ENCODE measurements at places on chromosomes 5 and 9.
A peak's percentile ranks its signal among the peaks of the same experiment; 100 is the strongest.

GRCh38 chr5:180137401-180138213 is 66.0 kb upstream of the RNF130 start:
- DNase-seq = no peak

- no peak for DNase-seq
Observed at GRCh38 chr9:129109537-129109903, 1.1 kb downstream of the CRAT start.

DNA sequence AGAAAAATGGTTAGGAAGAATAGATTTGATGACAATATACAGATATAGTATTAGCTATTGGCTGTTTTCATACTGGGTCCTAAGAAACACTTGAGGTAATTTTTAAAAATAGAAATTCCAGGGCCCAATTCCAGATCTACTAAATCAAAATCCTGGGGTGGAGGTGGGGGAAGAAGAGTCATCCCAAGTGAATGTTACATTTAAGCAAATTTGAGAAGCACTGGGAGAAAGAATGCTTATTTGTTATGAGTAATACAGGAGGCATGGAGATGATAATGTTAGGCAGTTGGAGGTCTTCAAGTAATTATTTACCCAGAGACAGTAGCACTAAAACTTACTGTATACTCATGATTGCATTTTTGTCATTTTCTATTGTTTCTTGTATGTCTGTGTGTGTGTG is 93.0 kb upstream of the DAB2 start:
- no peak for DNase-seq

DNA sequence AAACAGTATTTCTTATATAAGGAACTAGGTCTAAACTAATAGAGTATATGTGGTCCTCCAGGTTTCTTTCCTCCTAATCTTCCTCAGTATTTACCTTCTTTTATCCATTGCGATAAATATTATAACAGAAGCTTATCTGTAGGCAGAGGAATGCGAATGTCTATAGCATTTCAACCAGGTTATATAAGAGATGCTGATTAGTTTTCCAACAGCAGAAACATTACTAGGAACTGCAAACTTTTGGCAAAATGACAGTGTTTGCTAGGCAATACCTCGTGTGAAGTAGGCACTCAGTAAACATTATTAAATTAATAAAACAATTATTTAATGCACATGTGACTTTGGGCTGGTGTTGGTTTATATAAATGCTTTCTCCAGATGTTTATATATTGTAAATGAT is 206.5 kb downstream of the GABRB2 start:
- no peak for DNase-seq

DNA sequence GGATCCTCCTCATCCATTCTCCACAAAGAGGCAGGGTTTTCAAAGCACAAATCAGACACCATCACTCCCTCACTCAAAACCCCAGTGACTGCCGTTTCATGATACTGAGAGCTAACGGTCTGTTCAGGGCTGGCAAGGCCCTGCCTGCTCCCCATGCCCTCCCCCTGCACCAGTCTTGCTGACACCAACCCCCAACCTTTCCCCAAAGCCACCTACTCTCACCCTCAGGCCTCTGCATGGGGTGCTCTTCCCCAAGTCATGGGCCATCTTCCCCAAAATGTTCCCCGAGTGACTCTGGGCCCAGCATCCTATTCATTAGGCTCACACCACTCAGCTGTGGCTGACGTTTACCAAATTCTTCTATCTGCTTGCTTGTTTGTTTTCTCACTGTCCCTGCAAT is 21.7 kb upstream of the OLFM1 start:
- DNase-seq = no peak

DNA sequence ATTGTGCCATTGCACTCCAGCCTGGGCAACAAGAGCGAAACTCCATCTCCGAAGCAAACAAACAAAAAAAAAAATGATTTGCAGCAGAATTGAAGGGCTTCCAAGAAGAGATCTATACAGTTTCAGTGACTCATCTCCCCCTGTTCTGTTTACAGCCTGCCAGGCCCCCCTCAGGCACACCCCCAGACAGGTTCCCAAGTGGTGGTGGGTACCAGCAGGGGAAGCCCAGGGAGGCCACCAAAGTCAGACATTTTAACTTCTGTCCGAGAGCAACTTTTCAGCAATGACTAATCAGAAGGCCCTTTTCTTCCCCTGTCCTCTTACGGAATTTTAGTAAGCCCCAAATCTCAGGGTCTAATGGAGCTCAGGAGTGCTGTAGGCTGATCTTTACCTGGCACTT is 98.7 kb downstream of the PAX5 start:
- no peak for DNase-seq

DNA sequence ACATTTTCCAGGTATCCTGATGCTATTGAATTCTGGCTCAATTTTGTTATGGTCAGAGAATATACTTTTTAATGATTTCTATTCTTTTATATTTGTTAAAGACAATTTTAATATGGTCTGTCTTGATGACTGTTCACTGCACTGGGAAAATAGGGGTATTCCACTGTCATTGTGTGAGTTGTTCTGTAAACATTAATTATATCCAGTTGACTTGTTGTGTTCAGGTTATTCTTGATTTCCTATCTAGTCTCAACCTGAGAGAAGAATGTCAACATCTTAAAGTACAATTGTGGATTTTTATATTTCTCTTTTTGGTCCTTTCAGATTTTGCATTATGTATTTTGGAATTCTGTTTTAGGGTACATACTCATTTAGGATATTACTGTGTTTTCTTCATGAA is 59.9 kb upstream of the EXOC3 start:
- DNase-seq = no peak

DNA sequence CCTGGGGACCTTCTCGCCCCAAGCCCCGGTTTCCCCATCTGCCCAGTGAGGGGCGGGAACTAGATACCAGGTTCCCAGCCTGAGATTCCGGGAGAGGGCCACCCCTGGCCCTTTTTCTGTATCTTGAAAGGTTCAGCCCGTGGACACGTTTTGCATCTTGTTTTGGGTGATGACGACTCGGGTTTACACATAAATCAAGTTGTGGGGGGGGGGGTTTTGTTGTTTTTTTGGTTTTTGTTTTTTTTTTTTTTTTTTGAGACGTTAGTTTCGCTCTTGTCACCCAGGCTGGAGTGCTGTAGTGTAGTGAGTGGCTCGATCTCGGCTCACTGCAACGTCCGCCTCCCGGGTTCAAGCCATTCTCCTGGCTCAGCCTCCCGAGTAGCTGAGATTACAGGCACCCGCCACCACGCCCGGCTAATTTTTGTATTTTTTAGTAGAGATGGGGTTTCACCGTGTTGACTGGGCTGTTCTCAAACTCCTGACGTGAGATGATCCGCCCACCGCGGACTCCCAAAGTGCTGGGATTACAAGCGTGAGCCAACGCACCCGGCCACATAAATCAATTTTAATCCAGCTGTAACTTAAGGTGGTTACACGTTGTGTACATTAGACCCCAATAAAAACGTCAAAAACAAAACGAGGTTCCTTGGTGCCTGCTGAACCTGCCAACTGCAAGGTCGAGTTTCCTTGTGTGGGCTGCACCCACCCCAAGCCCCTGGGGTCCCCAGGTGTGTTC is 1.1 kb upstream of the BRD3 start:
- DNase-seq = no peak

DNA sequence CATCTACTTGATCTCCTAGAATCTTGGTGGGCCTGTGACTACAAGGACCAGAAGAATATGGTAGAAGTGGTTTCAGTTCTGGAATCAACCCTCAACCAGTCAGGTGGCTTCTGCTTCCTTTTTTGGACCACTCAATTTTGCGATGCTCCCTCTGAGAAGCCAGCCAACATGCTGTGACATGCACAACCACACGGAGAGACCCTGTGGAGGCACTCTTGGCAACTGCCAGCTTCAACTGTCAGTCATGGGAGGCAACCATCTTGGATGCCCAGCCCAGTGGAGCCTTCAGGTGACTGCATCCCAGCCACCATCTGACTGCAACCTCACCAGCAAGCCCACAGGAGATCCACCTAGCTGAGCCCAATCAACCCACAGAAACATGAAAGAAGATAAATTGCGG is 137.3 kb downstream of the FAM114A2 start:
- DNase-seq = no peak

GRCh38 chr9:133356391-133357091 is at the start of the genes SURF1 and SURF2:
SURF1 (minus strand) TSS chr9:133356487; CDS start chr9:133356453, 34 bp downstream.
SURF2 (plus strand) TSS chr9:133356550; CDS start chr9:133356593, 43 bp downstream.
- peak; percentile 63 for DNase-seq

DNA sequence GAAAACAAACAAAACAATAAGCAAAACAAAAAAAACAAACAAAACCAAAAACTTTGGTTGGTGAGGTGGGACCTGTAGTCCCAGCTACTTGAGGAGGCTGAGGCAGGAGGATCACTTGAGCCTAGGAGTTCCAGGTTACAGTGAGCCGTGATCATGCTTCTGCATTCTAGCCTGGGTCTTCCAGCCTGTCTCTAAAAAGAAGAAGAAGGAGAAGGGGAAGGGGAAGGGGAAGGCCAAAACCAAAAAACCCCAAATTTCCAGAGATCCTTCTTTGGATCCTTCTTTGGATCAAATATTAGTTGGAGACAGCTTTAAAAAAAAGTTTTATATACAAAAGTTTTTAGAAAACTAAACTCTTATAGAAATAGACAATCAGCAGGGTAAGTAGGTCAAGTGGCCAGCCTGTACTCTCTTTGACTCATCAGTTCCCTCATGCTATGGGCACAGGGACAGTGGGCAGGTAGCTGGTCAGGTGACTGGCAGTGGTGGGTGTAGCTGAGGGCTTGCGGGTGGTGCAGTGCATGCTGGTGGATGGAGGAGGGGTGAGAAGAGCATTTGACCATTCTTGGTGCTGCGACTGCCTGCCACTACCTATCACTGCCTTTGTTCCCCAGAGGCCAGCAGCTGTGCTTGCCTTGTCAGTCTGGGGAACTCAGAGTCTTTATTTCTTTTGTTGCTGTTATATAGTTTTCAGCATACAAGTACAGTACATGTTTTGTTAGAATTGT is 12.6 kb downstream of the RCL1 start:
- DNase-seq = no peak

DNA sequence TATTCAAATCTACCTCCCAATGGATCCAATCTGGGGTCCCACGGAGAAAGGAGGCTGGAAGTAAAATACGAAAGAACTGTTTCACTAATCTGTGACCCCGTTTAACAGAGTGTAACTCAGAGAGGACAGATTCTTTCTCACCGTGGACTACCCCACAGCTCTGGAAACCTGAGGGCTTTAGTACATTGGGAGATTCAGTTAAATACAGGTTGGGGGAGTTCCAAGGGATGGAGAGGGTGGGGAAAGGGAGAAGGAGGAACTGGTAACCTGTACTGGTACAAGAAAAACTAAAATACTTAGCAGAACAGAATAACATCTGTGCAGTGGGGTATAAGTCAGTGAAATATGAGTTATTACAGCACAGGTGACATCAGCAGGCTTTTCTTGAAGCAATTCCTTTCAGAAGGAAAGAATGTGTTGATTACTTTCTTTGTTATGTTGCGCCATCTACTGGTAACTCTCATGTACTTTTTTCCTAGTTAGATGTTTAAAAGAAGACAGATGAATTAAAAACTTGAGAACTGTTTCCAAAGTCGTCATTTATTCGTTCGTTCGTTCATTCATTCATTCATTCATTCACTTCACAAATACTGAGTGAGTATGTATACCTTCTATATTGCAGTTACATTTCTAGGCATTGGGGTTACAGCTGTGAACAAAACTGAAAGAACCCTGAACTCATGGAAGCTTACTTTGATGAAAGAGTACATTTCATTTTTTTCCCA is 30.0 kb upstream of the STOM start:
- no peak for DNase-seq

Data from stimulated activated CD4-positive, alpha-beta T cell treated with anti-CD3 and anti-CD28 coated beads, Interleukin-1b, Interleukin-23, amount 100 ng/mL, for 1 hour (primary cell).